Activated CD4-positive, alpha-beta T cell treated with anti-CD3 and anti-CD28 coated beads for 36 hours (primary cell): ENCODE measurements at places on chromosomes 3 and 15. TPM values are rescaled to one million over a fixed set of nuclear protein-coding genes. Genes with fewer than 3 reads are reported as not detected.

GRCh38 chr3:80994085-80994665, 767.3 kb downstream of the GBE1 start:
- no peak for DNase-seq

- DNase-seq, result no peak
Measured at GRCh38 chr15:80275961-80276360, 23.9 kb upstream of the CTXND1 start.

DNA sequence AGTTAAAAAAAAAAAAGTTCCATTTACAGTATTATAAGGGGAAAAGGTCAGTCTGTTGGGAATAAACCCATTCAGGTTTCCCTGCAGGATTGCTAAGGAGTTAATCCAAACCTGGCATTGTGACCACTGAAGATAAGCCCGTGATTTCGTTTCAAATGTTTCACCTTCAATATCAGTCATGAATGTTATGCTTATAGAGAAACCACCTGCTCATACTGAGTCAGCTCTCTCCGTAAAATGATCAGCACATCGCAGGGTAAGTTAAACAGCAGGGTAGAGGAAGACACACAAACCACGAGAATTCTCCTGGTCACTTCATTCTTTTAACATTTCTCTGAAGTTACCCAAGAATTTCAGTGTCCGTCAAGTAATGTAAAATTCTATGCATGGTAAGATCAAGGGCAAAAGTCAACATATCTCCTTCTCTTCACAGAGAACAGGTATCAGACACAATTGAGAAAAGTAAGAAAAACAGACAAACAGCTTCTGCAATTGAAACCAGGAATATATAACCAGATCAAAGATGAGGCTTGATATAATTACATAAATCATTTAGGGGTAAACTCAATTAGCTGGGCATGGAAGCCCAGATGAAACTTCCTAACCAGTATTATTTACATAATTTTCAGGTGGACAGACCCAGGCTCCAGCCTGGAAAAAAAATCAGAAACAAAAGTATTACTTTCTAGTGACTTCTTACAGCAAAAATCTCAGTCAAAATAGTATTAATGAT, 67.6 kb upstream of the ARHGEF3 start:
- DNase-seq, result peak; percentile 35

DNA sequence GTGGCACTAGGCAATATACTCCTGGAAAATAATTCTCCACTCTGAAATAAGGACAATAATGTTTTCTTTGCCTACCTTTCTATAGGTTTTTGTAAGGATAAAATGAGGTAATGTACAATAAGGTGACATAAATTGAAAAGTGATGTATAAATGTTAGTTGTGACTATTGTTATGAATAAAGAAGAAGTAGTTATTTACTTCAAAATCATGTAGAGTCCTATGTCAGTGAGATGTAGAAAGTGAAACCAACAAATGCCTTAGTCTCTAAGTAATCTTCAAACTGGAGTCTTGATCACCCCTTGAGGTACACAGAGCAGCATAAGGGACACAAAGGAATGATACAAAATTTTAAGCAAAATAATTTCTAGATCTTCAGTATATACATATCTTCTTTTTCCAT, 60.3 kb upstream of the TP63 start:
- no peak for DNase-seq

GOLGA8G gene
- not detected for total RNA-seq

- DNase-seq, result no peak
Measured at GRCh38 chr3:171255236-171255806, 204.9 kb downstream of the TNIK start.

DNA sequence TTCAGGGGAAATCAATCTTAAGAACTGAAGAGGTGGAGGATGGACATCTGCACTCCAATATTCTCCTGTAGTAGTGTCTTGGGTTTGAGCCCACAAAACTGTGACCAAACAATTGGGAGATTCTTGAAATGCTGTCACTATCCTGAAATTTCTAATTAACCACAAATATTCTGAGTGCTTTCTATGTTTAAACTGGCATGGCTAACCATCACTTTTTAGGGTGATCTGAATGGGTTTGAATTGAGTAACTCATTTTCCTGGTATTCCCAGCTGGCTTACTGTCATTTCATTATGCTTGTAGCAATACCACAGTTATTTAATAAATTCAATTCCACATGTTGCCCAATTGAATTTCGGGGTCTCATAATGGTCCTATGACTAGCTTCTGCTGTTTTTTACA, 216.9 kb upstream of the DCBLD2 start:
- no peak for DNase-seq

DNA sequence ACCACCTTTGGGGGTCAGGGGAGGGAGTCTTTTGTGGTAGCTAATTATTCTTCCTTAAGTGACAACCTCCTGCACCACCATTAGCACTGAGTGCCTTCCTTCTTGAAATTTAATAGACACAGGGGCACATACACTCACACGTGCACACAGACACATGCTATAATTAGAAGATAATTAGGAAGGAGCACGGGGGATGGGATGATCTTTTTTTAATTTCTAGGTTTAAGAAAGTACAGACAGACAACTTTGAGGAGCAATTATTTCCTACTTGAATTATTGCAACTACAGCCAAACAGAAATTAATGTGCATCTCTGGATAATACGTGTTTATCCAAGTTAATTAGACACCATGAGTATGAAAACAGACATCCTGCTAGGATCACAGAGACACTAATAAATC, 44.8 kb upstream of the GUCA1C start:
- no peak for DNase-seq

GRCh38 chr3:53675942-53676341, 170.3 kb downstream of the CHDH start:
- DNase-seq, result no peak

ANKDD1A gene
- total RNA-seq, result 0.81 TPM

SH3GL3 gene
- total RNA-seq, result not detected

DNA sequence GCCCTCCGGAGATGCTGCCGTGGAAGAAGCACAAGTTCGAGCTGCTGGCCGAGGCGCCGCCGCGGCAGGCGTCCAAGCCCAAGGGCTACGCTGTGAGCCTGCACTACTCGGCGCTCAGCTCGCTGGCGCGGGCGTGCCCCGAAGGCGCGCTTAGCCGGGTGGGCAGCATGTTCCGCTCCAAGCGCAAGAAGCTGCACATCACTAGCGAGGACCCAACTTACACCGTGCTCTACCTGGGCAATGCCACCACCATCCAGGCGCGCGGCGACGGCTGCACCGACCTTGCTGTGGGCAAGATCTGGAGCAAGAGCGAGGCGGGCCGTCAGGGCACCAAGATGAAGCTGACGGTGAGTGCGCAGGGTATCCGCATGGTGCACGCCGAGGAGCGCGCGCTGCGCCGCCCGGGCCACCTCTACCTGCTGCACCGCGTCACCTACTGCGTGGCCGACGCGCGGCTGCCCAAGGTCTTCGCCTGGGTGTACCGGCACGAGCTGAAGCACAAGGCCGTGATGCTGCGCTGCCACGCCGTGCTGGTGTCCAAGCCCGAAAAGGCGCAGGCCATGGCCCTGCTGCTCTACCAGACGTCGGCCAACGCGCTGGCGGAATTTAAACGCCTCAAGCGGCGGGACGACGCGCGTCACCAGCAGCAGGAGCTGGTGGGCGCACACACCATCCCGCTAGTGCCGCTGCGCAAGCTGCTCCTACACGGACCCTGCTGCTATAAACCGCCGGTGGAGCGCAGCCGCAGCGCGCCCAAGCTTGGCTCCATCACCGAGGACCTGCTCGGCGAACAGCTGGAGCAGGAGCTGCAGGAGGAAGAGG, 1.3 kb downstream of the FAM43A start:
- DNase-seq, result peak; percentile 53

DNA sequence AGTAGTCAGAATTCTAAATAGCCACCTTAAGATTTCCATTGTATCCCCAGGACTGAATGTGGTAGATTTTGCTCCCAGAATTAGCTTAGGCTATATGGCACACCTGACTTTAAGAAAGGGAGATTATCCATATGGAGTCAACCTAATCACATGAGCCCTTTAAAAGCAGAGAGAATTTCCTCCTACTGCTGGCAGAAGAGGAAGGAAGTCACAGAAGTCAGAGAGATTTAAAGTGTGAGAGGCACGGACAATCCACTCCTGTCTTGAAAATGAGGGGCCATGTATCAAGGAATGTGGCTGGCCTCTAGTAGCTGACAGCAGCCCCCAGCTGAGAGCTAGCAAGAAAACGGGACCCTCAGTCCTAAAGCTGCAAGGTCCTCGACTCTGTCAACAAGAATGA, 26.8 kb downstream of the LRRC31 start:
- DNase-seq, result no peak

DNA sequence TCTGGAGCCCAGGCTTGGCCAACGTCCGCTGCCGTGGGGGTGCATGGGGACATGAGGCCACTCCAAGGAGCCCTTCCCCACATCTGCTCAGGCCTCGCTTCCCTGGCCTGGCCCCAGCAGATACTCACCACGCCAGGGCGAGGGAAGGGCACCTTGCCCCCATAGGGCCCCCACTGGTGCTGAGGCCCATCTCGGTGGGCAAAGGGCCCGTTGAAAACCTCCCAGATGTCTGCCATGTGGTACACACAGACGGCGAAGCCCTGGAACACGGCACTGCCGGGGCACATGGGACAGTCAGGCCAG, 4.7 kb downstream of the SEMA3G start:
- DNase-seq, result no peak

DNA sequence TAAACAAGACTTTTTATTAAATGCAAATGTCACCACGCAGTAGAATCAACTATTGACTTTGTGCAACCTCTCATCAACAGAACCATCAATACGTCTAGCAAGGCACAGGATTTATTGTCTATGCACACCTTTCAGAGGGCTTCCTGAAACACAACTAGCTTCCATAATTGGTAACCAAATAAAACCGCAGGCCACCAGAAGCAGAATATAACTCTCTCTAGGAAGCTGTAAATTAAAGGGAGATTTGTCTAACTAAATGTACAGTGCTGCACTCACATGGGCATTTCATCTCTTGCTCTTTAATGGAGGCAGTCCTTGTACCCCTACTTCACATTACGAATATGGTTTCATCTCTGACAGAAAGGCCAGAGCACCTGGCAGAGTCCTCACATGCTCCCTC, 93.0 kb downstream of the FHIT start:
- DNase-seq, result no peak

DNA sequence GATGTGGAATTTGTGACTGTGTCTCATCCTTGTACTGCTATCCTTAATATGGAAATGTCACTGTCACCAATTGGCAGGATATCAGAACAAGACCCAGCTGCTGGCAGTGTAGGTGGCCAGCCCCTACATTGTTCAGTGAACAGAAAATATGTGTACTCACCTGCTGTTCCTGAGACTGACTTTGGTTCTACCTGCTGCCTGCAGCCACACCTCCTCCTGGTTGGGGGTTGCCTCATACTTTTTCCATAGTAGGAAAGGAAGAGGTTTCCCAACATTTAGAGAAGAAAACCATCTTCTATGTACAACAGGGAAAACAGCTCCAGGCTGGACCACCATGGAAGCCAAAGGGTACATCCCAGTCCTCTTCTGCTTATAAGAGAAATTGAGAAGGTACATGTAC, 35.9 kb downstream of the SLC12A1 start:
- no peak for DNase-seq

- no peak for DNase-seq
Measured at GRCh38 chr15:41124058-41124457, 8.0 kb upstream of the INO80 start.

LMAN1L gene
- 0.25 TPM for total RNA-seq

GRCh38 chr3:42700366-42701288, 2.0 kb downstream of the HHATL start:
- DNase-seq, result no peak

- DNase-seq, result no peak
Measured at GRCh38 chr15:41975669-41976068, 3.3 kb upstream of the EHD4 start.

GRCh38 chr3:134707908-134708597, 57.2 kb upstream of the KY start:
- DNase-seq, result no peak

DNA sequence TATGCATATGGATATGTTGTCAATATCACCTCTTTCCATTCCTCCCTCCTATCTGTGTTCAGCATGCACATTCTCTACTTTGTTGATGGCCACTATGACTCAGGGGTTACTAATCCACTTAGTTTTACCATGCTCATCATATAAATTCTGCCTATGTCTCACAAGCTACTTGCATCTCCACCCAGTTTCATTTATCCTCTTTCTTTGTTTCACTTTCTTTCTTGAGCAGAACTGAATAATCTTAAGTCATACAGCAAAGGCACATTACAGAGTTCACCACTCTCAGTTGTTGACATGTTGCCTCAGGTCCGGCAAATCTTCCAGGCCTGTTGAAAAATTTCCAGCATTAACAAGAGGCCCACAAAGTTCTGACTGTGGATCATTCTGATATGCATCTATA, 71.5 kb downstream of the SSR3 start:
- peak; percentile 22 for DNase-seq

DNA sequence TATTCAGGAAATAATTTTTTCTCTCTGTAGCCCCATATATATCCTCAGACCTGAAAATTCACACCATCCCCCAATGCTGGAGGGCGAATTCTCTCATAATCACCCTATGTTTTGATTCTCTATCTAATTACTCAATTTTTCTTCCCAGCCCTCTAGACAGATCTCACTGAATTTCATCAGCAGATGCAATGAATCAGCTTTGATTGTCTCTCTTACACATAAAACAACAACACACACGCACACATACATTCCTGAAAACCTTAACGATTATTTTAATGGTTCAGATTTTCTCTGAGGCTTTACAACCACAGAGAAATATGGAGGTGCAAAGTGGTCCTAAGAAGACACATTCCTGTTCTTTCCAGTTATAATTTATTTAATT, 11.1 kb downstream of the RBMS3 start:
- DNase-seq, result no peak

MKRN3 gene
- 1.4 TPM for total RNA-seq

- no peak for DNase-seq
Measured at GRCh38 chr3:156102267-156102931, 18.0 kb upstream of the KCNAB1 start.

- DNase-seq, result no peak
Measured at GRCh38 chr15:66941791-66942190, 123.6 kb upstream of the SMAD3 start.

DNA sequence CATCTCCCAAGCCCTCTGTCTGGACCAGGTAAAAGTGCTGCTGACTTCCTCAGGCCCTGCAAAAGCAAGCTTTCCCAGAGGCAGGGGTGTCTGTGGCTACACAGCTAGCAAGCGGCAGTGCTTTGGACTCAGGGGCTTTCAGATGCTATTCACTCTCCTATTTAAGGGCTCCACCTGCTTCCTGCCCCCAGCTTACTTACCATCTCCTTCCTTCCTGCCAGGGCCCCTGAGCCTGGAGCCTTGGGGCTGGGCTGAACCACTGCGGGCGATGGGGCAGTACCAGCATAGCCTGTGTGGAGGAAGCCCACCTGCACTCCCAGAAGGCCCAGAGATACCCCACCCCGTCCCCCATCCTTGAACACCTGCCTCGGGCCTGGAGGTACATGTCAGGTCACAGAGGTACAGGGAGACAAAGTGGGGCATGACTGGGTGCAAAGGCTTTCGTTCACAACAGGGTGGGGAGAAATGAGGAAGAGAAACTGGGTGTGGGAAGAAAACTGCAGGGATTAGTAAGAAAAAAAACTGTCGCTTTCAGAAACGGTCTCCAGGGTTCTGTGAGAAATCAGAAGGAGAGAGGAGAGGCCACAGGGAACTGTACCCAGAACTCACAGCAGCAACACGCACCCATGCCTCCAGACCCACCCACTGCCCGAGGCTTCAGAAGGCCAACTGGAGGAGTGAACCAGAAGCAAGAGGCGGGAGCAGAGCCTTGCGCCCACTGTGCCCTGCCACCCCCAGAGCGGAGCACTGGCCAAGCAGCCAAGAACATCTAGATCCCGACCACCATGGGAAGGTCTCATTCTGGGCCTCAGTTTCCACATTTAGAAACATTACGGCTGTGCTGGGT, 49.5 kb downstream of the CCDC12 start:
- DNase-seq, result no peak

GRM7 gene
- not detected for total RNA-seq

TRPC1 gene
- total RNA-seq, result 6.2 TPM
